GM10248 (cell line): ENCODE measurements at places on chromosomes 1 and 21.

GRCh38 chr1:8176279-8176678 lies 141.6 kb upstream of the SLC45A1 start:
- DNase-seq: no peak

GRCh38 chr1:177978530-177978929 lies 8.7 kb upstream of the SEC16B start:
- no peak for DNase-seq

DNA sequence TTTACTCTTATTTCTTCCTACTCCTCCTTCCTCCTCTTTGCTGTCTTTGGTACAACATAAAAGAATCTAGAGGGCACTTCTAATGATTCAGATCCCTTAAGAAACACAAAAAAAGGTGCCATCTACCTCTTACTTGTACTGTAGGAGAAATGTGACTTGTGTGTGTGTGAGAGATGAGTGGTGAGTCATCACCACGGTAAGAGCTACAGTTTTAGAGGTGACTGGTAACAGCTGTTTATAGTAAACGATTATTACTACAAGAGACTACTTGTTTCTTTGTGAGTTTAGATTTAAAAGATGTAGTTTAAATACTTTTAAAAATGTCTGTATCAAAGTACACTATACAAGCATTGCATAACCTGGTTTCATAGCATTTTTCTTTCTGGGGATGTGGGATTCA lies 40.4 kb downstream of the SLC35D1 start:
- no peak for DNase-seq

GRCh38 chr21:32371913-32372314 lies 20.9 kb downstream of the URB1 start:
- no peak for DNase-seq

DNA sequence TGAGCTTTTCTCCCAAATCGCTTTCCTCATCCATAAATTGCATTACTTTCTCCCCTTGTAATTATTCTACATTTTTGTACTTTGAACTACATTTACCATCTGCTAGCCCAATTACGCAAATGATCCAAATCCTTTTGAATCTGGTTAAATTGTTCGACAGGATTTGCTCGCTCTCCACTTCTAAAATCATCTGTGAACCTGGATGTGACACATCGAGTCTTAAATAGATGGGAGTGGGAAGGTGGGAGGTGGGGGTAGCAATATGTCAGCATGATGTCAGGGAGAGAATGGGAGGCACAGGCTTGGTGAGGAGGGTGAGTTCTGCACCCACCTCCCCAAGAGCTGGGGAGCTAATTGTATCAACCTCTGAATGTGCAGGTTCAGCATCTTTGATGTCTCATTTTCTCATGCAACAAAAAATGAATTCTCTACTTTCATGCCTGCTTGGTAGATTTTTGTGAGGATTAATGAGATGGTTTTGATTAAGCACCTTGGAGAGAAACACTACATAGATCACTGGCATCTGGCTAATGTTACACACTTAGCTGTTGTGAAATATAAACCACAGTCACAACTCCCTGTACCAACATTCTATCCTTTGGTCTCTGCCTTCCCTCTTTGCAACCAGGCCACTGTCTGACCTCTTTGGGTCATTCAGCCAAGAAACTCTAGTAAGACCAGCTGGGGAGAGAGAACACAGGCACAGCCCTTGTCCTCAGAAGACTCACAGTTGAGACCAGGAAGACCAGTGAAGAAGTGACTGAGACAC lies 165.1 kb downstream of the DAB1 start:
- no peak for DNase-seq
